ENCODE measurements at places on chromosomes 6 and 20.

- peak; percentile 61 for DNase-seq
Measured at GRCh38 chr20:59222253-59223181, 58.9 kb downstream of the ZNF831 start.

DNA sequence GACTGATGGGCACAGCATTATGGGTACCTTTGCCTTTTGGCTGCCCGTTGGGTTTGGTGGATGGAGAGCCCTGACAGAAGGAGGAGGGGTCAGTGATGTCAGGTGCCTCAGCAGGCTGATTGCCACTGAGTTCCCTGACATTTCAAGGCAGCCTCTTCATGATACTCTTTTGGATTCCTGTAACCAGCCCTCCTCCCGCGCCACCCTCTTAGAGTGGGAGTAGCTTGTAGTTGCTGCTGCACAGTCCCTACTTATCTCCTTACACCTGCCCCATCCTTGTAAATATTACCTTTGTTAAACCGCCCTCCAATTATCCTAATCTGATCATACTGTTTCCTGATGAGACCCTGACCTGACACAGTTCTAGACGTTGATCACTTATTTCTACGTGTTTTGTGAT is 140.0 kb downstream of the CFAP61 start:
- DNase-seq: no peak

DNA sequence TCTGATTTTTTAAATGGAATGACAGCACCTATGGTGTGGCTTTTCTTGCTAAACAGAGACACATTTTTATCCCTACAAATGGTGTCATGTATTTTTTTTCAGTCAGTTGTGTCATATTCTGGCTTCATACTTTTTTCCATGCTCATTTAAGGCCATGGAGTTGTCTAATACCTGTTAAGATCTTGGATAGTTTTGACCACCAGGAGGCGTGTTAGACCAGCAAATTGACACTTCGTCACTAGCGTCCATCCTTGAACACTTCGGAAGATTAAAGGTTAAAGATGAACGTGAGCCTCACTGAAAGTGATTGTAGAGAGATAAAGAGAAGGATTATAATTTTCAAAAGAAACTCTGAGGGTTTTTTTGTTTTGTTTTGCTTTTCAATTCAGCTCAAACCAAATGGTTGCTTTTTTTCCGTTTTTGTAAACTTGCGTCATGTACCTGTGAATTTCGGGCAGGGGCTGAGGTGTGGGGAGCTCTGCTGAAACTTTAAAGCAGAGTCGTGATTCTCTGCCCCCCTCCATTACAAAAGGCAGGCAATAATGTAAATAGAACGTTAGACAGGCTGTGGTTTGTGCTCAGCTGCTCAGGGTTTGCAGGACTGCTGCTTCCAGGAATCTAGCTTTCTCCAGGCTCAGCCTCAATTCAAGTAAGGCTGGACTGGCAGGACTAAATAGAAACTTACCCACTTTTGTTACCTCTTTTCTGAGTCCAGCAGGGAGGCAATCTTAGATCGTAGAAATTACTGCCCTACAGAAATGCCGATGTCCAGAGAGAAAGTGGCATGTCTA is 245.1 kb downstream of the FOXA2 start:
- no peak for DNase-seq

DNA sequence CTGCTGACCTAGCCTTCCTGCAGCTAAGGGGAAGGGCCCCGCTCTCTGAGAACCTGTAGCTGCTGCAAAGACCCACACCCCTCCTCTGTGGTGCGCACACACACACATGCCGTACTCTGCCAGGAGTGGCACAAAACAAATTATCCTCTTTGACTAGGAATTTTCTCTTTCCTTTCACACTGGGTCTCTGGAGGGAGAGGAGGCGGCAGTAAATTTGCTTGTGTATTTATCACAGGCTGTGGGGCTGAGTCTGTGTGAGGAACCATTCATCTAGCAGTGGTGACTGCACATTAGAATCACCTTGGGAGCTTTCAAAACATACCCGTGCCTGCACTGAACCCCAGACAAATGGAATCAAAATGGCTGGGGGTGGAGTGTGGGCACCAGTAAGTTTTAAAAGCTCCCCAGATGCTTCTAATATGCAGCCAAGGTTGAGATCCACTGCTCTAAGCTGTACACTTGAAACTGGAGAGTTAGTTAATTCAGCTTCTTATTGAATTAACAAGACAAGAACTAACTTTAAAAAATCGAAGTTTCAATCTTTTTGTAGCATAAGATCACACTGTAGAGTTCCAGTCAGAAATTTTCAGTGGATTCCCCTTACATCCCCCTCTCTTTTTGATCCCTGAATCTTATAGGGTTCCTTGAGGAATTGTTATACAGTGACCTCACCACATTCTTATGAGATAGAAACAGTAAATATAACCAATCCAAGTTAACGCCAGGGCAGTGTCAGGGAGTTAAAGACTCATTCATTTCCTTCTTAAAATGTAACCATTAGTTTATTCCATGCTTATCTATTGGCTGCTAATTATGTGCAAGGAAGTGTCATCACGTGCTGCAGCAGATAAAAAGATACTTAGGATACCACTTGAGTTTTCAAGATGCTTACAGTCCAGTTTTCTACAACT is 29.8 kb upstream of the GMDS start:
- DNase-seq: no peak

- DNase-seq: no peak
Measured at GRCh38 chr6:89858041-89858440, 28.4 kb downstream of the CASP8AP2 start.

GRCh38 chr6:16712931-16713484 is 48.3 kb downstream of the ATXN1 start:
- DNase-seq: no peak

- DNase-seq: no peak
Measured at GRCh38 chr20:57269148-57269984, 2.9 kb upstream of the BMP7 start.

- no peak for DNase-seq
Measured at GRCh38 chr20:37579106-37579505, 51.4 kb upstream of the BLCAP start.

GRCh38 chr6:87155842-87156815 is 764 bp downstream of the ZNF292 start:
- DNase-seq: peak; percentile 9

- no peak for DNase-seq
Measured at GRCh38 chr6:85368631-85369030, 81.3 kb upstream of the NT5E start.

- no peak for DNase-seq
Measured at GRCh38 chr6:14373648-14374437, 256.3 kb downstream of the CD83 start.

GRCh38 chr6:1250489-1251197 is 61.3 kb upstream of the FOXQ1 start:
- no peak for DNase-seq

DNA sequence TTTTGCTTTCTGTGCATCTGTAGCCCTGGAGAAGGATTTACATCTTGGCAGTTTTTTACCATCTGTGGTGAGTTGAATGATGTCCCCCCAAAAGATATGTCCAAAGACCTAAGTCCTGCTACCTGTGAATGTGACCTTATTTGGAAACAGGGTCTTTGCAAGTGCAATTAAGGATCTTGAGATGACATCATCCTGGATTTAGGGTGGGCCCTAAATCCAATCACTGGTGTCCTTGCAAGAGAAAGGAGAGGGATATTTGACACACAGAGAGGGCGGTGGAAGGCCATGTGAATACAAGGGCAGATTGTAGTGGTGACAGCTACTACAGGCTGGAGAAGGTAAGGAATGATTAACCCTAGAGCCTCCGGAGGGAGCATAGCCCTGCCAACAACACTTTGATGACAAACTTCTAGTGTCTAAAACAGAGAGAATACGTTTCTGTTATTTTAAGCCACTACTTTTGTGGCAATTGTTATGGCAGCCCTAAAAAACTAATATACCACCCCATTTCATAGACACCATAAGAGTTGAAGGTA is 35.1 kb downstream of the MKKS start:
- no peak for DNase-seq

GRCh38 chr6:40563111-40563510 is 24.1 kb downstream of the LRFN2 start:
- no peak for DNase-seq

DNA sequence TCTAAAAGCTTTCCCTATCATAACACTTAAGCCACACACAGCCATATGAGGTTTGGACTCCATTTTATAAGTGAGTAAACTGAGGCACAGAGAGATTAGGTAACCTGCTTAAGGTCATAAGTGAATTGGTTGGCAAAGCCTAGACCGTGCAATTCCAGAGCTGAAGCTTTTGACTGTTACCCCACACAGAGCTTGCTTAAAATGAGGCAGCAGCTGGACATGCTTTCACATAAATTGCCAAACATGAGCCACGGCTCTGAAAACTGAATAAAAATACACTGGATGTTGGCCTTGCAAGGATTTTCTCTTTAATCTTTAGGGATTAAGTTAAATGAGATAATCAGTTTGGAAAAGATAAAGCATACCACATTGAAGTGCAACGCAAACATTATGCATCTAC is 2.5 kb downstream of the RIPOR2 start:
- no peak for DNase-seq

GRCh38 chr6:102356170-102356569 is 962.7 kb downstream of the GRIK2 start:
- no peak for DNase-seq

DNA sequence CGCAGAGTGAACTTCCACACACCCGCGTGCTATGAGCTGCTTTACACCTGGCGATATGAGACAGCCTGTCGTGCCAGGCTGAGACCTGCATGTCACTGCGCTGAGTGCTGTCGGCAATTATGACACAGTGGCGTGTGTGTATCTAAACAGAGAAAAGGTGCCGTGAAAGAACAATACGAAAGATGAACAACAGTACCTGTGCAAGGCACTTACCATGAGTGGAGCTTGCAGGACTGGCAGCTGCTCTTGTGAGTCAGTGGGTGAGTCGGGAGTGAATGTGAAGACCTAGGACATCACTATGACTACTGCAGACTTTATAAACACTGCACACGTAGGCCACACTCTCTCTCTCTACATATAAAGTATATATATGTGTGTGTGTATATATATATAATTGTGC is 68.5 kb upstream of the DUSP22 start:
- no peak for DNase-seq

GRCh38 chr6:43331891-43332290 is 23.3 kb upstream of the CRIP3 start:
- no peak for DNase-seq

- no peak for DNase-seq
Measured at GRCh38 chr6:19036196-19036555, 649.0 kb downstream of the RNF144B start.

GRCh38 chr20:1912053-1912452 is 16.8 kb downstream of the SIRPA start:
- DNase-seq: no peak

DNA sequence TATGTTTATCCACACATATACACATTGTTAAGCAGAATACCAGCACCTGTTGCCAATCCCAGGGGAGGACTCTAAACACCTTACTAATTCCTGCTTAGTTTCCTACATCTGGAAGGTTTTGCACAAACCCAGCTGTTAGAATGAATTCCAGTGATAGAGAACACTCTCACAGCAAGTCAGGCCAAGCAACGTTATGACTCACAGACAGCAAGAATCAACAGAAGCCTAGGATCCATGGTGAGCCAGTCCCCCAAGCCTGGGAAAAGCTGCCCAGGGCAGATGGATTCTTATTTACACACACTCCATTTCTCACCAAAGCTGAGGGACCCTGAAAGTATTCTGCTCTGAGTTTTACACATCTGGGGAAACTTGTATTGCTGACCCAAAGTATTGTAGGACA is 291.7 kb downstream of the SLC35F1 start:
- DNase-seq: no peak

- DNase-seq: no peak
Measured at GRCh38 chr20:52150440-52151258, 40.9 kb downstream of the ZFP64 start.

DNA sequence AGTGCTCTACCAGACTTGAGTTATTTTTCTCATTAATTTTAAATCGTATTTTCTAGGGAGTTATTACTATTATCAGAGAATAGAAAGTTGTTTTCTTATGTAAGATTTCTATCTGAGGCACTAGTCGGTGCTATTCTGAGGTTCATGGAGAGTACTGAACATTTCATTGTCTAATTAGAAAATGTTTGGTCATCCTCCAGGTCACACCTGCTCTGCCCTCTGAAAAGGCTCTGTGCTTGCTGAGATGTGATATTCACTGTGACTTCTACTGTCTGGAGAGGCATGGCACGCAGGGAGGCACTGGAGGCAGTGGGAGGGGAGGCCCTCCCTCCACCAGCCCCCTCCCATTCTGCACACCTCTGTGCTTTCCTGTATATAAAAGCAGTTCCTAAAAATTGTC is 3.0 kb downstream of the SYNDIG1 start:
- DNase-seq: no peak

GRCh38 chr20:54398814-54399213 is 76.6 kb upstream of the DOK5 start:
- no peak for DNase-seq

- DNase-seq: no peak
Measured at GRCh38 chr6:69026715-69027114, 391.6 kb downstream of the ADGRB3 start.

GRCh38 chr6:128464790-128465189 is 55.6 kb downstream of the PTPRK start:
- DNase-seq: no peak

DNA sequence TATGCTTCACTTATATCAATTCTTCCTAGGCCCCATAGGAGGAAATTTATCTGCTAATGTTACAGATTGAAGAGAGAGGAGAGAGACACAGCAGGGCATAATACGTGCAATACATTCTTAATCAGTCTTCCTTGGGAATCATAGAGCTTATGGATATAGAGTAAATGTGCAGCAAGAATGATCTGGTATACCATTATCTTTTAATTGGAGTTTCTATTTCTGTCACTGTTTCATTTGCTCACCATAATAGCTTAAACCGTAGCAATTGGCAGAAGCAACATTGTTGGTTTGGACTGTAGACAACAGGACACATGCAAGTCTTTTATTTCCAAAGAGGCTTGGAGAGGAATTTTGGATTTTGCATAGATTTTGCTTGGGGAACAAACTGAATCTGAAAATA is 68.1 kb upstream of the PCSK2 start:
- no peak for DNase-seq

DNA sequence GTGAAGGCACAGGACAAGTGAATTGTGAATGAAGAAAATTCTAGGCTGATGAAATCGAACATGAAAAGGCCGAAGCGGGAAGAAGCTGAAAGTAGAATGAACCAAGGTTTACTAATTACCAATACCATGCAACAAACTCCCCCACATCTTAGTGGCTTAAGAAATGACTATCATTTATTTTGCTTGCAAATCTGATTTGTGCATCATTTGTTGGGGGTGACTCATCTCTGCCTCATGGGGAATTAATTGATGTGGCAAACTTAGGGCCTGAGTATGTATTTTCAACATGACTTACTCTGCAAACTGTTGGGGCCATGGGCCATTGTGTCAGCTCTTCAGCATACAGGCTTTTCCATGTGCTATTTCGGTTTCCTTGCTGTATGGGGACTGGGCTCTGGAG is 26.8 kb downstream of the PPP1R14C start:
- no peak for DNase-seq

- no peak for DNase-seq
Measured at GRCh38 chr20:24782301-24782700, 166.8 kb upstream of the CST7 start.
